ENCODE measurements at places on chromosomes 11 and 22.

DNA sequence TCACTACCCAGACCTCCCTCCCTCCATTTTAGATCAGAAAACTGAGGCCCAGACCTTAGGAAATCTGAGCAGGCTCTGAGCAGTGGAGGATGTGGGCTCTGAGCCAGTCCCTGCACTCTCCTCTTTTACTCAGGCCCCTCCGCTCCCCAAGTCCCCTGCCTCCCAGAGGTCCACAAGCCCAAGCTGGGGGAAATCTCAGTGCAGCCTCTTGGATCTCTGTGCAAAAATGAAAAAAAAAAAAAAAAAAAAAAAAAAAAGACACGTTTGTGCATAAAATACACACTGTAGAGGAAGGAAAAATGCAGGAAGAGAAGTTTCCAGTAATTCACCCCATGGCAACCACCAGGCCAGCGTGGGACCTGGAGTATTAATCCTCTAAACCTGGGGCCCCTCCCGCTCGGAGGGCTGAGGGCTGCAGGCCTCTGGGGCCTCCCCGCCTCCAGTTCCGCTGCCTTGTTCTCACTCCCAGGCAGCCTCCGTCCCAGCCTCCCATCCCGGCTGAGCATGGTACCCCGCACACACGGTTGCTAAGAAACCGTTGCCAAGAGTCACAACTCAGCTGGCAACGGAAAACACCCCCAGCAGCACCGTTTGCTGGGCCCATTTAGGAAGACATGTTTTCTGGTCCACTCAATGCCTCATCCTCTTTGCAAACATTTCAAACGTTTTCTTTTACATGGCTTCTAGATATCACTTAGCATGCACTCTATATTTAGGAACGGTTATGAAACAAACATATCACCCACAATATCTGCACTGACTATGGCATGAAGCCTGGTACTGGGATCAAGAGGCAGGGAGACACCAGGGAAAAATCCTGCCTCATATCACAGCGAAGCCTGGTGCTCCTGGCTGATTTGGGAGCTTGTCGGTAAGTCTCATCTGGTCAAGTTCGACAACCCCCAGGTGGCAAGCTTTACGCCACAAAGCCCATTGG, 227.5 kb downstream of the CTTN start:
- DNase-seq, result no peak

- no peak for DNase-seq
Measured at GRCh38 chr11:1153951-1154493, 3.7 kb upstream of the MUC5AC start.

DNA sequence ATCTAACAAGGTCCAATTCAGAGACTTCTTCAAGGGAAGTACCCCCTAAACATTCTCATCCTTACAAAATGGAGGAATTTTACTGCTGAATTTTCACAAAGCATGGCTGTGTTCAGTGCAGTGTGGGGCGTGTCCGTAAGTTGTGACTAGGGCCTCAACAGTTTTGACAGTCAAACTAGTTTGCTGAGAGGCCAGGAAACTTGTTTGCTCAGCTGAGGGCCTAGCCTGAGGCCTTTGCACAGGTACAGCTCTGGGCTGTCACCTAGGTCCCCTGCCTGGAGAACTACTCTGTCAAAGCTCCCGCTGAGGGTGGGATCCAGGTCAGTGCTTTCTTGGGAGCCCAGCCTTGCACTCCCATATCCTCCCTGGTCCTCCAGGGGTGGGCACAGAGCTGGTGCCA, 27.9 kb downstream of the TCP11L1 start:
- no peak for DNase-seq

DNA sequence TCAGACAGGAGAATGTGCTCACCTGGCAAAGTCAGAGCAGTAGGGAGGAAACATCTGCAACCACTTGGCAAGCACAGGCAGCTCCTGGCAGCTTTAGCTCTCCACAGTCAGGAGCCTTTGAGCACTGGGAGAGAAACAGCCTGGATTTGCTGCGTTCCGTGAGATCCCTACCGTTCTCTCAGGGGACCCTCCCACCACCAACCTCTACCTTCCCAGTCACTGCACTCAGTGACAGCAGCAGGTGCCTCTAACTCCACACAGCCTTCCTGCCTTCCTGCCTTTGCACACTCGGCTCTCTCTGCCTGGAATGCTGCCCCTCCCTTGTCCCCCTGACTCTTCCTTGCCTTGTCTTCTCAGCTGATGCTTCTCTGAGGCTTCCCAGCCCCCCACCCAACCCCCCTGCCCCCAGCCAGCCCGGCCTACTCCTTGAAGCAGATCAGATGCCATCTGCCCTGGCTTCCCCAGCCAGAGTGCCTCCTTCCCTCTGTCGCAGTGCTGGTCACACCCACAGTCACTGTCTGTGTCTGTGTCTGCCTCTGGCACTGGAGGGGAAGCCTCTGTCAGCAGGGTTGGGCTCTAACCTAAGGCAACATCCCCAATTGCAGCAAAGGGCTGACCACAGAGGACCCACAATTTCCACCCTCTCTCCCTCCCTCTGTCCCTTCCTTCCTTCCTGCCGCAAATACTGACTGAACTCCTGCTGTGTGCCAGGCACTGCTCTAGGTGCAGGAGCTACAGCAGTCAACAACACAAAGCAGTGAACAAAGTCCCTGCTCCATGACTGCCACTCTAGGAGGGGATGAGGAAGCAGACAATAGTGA, 14.9 kb upstream of the TSKU start:
- peak; percentile 68 for DNase-seq

DNA sequence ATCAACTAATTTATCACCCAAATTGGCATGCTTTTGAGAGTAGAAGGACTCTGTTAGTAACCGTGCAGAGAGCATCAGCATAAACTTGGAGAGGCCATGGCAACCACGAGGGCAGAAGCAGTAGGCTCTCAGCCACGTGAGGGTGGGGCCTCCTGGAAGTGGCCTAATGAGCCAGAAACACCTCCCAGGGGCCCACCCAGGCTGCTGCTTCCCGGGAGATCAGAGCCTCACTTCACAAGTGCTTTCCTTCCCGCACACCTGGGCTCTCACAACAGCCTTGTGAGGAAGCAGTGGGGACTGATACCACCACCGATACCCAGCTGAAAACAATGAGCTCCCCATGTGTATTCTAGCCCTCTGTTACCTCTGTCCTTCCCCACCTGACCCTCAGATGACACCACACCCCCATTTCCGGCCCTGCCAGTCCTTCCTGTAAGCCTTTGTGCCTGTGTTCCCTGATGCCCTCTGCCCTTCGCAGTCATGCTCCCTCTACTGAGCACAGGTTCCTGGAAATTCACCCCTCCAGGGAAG, 17.0 kb downstream of the TRIM29 start:
- DNase-seq, result no peak

DNA sequence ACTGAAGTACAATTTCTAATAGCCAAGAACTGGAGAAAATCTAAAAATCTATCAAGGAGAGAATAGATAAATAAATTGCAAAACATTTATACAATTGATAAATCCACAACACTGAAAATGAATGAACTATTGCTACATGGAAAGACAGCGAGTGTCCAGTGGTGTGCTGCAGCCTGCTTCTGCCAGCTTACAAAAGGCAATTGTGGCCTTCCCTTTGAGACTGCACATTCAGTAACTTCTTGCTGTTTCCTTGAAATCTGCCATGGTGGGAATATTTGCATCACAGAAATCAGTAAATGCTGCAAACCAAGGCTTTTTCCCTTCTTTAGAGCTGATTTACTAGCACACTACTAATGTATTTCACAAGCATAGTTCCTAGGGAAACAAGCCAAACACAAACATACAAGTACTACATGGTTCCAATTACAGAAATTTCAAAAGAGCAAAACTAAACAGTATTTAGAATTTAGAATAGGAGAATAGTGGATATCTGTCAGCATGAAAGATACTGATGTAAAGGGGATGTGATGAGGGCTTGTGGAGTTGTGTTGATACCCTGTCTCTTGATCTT, 76.9 kb upstream of the TRIM77 start:
- no peak for DNase-seq

GRCh38 chr11:103529181-103529684, 420.0 kb downstream of the DYNC2H1 start:
- DNase-seq, result no peak

DNA sequence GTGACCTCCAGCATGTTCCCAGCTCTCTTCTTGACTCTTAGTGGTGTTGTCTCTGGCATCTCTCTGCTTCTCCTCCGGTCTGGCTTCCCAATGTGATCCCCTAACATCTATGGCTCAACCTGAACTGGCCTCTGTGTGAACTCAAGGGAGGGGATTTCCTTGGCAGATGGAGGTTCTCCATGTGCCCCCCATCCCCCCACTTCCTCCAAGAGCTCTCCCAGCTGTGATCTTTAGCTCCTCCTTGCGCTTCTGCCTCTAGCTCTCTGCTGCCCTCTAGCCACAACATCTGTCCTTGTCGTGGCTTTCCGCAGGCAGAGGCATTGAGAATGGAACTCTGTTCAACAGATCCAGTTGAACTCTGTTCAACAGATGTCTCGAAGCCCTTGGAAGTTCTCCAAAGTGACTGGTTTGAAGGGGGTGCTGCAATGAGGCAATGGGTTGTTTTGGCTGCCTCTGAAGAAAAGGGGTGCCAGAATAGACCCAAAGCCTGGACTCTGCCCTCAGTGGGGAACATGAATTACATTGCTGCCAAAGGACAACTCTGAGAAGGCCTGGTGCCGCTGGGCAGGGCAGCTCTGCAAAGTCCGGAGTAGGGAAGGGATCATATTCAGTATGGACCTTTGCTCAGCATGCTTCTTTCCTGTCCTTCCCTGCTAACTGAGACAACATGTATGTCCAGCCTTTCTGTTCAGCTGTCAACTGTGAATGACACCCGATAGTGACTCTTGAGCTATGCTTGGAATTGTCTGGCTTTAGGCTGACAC, 61.9 kb downstream of the ADM start:
- DNase-seq, result peak; percentile 55

DNA sequence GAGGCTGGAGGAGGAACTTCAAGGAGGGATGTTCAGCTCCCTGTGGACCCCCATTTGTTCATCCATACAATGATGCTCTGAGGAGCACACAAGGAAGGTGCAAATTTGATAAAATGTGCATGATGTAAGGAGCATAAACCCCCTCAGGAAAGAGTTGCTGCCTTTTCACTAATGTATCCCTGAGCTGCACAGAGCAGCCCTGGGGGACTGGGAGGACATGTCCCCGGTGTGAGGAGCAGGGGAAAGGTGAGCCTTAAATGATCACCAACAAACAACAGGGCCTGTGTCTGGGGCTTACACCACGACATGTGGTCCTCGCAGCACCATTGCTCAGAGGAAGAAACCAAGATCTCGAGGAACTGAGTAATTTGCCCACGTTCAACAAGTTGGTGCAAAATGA, 3.5 kb upstream of the MAPK8IP2 start:
- no peak for DNase-seq

- DNase-seq, result no peak
Measured at GRCh38 chr11:103690356-103690755, 346.1 kb upstream of the DDI1 start.

- no peak for DNase-seq
Measured at GRCh38 chr11:80616070-80616800, 1175.4 kb upstream of the TENM4 start.

DNA sequence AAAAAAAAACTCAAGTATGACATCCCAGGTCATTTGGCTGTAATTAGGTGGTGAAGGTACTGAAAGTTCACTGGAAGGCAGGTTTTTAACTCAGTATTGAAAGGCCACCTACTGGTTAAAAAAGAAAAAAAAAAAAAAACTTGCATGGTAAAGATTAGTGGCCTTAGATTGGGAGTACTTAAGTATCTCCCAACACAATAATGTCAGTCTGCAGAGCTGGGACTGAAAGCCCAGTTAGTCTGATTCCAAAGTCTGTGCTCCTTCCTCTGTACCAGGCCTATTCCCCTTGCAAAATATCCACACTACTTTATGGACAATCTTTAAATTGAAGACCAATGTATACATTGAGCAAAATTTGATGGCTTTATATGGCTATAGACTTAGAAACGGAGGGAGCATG, 85.5 kb downstream of the NOX4 start:
- no peak for DNase-seq

DNA sequence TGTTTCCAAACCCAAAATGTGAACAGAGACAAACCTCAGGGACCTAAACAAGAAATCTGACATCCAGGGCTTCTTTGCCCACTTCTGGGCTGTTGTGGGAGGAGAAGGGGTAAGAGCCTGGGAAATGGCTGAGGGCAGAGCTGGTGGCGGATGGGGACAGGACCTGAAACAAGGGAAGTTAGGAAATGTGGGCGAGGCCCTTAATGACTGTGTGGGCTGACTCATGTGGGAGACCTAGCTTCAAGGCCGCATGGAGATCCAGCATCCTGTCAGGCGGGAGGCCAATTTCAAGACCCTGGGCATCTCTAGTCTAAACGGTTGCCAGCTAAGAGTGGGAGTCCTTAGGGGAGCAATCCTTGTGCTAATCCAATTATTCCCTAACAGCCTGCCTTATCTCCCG, 2.1 kb upstream of the OAF start:
- DNase-seq, result no peak

DNA sequence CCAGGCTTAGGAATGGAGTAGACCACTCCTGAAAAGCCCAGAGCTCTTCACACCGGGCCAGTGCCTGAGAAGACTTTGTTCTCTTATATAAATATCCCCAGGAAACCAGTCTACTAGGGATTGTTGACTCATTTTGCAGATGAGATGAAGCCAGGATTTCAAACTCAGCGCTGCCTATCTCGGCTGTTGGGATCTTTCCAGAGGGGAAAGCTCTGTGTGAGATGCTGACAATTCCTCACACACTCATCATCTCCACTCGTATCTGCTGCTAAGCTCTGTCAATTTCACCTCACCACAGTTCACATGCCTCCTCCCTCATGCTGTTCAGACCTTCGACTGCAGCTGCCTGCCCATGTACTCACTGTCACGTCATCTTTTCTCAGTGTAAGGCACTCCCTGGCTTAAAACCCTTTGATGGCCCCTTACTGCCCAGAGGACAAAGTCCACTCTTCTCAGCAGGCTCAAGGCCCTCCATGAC, 12.5 kb downstream of the USH1C start:
- DNase-seq, result no peak

DNA sequence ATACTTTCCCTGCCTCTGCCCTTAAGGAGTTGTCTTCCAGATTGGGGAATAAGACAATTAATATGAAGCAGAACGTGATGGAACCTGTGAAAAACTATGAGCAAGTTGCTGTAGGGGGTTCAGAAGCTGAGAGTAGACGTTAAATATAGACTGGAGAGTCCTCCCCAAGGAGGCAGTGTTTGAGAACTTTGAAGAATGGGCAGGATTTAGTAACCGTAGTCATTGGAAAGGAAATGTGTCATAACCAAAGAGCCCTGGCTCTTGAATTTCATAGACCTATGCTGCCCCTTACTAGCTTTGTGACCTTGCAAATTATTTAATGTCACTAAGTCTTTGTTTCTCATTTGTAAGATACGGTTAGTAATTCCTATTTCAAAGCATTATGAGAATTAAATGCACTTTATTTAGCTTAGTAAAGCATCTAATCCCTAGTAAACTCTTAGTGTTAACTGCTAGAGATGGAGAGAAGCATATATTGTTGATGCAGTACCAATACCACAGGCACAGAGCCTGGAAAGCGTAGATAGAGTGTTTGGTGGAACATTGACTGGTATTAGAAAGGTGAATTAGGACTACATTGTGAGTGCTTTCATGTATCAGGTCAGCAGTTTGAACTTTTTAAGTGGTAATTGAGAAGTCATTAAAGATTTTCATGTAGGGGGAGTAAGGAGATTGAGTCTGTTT, 54.1 kb downstream of the MCAM start:
- no peak for DNase-seq

- no peak for DNase-seq
Measured at GRCh38 chr11:77040889-77041288, 6.7 kb downstream of the B3GNT6 start.

- no peak for DNase-seq
Measured at GRCh38 chr11:123419731-123420452, 10.2 kb upstream of the GRAMD1B start.

GRCh38 chr22:35643991-35644390, 4.3 kb upstream of the APOL6 start:
- no peak for DNase-seq

- no peak for DNase-seq
Measured at GRCh38 chr11:1959786-1960185, 12.7 kb downstream of the MRPL23 start.

Data from hematopoietic multipotent progenitor cell treated with erythropoietin and hydrocortisone succinate and interleukin-3 and kit ligand, for 15 days (in vitro differentiated cells).